Activated T-helper 9 cell treated with anti-CD3 and anti-CD28 coated beads, Interleukin-2, amount 50 U/mL, for 16 hours (primary cell): ENCODE measurements at places on chromosomes 11 and 22.

DNA sequence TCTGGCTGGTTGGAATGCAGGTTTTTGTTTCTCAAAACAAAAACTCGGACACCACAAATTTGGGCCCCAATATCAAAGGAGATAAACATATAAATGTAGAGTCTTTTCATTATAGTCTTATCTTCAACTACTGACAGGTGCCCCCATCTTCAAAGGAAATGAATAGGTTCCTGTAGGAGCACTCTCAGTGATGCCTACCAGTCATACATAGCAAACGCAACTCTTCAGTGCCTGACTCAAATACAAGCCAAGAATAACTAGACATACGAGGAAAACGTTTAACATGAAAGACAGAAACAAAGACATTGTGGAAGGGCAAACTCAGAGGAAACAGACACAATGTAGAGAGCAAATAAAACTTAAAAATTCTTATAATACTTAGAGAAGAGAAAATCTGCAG, 13.9 kb downstream of the KDM4D start:
- no peak for DNase-seq

GRCh38 chr11:47186076-47186699, at the start of gene PACSIN3:
TSS of gene PACSIN3 (minus strand) at chr11:47186434. CDS start at chr11:47182727, 3,707 bp downstream.
- DNase-seq = peak; percentile 23

DNA sequence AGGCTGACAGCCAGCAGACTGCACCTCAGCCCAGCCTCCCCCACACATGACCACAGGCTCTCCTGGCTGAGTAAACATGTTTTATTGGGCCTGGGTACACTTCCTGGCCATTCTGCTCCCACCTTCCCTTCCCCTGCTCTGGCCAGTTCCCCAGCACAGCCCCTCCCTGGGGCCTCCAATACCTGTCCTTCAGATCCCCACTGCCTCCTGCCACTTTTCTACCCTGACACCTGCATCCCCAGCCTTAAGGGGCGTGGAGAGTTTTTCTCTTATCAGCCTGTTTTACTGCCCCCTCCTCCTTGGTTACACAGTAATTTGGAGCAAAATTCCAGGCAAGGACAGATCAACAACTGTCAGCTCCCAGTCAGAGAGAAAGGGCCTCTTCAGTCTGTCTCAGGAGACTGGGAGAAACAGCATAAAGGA, at the start of gene ISX:
Gene ISX (plus strand): TSS at position 363 of the 423 bp plus-strand sequence. CDS start 930 bp downstream, outside the sequence.
- no peak for DNase-seq

- no peak for DNase-seq
Observed at GRCh38 chr22:37425800-37426705, 1.2 kb downstream of the ELFN2 start.

- DNase-seq = no peak
Observed at GRCh38 chr22:21451545-21452520, 15.4 kb upstream of the TMEM191C start.

- DNase-seq = no peak
Observed at GRCh38 chr11:32385998-32386397, 49.3 kb downstream of the WT1 start.

- no peak for DNase-seq
Observed at GRCh38 chr22:31104869-31105268, 2.5 kb downstream of the SELENOM start.

GRCh38 chr11:106121570-106122320, 44.3 kb downstream of the AASDHPPT start:
- no peak for DNase-seq

DNA sequence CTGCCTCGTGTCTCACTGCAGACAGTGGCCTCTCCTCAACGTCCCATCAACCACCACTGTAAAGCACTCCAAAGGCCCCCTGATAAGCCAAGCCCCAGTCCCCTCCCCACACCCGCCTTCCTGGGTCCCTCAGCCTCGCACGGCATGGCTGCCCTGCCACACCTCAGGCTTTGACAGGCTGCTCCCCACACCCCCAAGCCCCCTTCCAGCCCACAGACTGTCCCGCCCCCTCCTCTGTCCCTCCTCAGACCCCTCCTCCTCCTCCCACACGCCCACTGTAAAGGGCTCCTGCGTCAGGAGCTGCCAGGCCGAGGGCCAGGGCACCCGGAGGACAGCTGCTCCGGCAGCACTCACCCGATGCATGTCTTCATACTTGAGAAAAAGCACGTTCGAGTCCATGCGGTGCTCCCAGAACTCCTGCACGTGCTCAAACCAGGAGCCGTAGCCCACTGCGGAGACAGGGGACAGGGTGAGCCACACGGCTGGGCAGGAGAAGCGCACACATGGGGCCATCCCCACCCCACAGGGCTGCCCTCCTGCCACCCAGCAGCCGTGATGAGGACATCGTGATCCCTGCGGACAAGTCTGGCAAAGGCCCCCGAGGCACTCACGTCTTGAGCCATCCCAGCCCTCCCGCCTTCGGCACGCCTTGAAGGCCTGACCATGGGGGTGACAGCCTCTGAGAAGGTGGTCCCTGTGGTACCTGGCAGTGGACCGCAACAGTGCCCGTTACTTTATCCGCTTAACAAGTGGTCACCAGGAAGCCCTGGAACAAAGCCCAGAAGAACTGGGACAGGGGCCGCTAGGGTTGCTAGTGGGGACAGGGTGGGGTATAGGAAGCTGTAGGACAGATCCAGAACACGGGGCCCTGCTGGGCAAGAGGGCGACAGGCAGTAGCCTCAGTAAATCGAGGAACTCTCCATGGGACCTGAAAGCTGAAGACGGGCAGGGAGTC, 21.5 kb upstream of the EFCAB6 start:
- DNase-seq = no peak

DNA sequence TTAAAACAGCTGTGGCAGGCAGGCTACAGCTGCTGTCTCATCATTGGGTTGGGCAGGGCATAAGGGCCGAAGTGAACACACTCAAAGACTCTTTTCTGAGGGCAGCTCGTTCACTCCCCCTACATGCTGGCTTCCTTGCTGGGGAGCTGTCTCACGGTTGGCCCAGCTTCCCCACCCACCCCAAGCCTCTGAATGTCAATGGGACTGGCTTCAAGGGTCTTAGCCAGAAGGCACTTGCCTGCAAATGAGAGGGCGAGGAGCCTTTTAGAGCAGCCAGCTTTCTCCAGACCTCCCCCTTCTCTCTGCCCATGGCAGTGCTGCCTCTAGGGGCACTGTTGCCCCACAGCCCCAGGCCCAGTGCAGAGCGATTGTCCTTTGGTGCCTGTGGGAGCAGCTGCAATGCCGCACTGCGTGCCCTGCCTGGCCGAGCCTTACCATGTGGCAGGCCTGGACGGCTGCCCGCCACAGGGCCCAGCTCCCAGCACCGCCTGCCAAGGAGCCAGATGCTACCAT, 94.7 kb upstream of the RASSF10 start:
- no peak for DNase-seq

- DNase-seq = no peak
Observed at GRCh38 chr11:86660736-86661135, 11.7 kb downstream of the ME3 start.
